ENCODE measurements at places on chromosomes 3 and 15.

DNA sequence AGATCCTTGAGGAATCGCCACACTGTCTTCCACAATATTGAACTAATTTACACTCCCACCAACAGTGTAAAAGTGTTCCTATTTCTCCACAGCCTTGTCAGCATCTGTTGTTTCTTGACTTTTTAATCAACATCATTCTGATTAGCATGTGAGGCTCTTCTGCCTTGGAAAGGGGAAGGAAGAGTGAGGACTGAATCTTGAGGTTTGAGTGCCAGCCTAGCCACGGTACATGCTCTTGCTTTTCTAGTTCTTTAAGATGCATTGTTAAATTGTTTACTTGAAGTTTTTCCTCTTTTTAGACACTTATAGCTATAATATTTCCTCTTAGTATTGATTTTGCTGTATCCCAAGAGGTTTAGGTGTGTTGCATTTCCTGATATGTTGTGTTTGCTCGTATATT, 596.1 kb downstream of the OTOL1 start:
- DNase-seq = no peak

- no peak for DNase-seq
Observed at GRCh38 chr3:54240-54639, 142.3 kb upstream of the CHL1 start.

GRCh38 chr3:158505117-158505516, 65.9 kb upstream of the MLF1 start:
- no peak for DNase-seq

DNA sequence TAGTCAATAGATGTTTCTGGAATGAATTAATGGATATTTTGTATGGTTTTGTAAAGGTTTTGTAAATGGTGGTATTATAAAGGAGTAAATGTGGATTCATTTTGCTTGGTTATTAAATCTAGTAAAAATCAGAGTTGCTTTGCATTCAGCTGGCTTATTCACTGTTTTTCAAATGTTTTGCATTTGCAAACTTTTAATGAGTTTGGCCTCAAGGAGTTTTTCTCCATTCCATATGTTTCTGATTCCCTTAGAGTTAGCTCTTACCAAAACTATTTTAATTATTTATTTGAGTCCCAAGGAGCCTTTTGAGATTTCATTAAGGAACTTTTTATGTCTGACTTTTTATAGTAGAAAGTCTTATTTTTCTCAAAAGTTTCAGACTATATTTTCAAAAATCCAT, 992.2 kb downstream of the DIPK2A start:
- no peak for DNase-seq

GRCh38 chr3:23549148-23549910, 256.4 kb upstream of the UBE2E1 start:
- no peak for DNase-seq

- DNase-seq = no peak
Observed at GRCh38 chr15:64246364-64247189, 83.8 kb upstream of the PPIB start.

DNA sequence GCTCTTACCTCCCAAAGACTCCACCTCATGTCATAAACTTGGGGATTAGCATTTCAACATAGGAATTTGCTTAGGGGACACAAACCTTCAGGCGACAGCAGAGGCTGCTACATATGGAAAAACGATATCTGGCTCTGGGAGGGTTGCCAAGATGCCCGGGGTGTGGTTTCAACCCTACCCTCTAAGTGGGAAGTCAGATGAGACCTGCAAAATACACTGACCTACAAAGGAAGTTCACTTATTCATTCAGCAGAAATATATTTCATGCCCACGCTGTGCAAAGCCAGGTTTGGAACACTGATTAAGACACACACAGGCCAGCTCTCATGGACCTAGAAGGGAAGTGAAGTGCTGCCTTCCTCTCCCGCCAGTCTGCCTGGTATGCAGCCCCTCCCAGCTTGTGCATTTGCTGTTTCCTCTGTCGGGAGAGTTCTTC, 239.3 kb downstream of the FEZF2 start:
- DNase-seq = no peak

DNA sequence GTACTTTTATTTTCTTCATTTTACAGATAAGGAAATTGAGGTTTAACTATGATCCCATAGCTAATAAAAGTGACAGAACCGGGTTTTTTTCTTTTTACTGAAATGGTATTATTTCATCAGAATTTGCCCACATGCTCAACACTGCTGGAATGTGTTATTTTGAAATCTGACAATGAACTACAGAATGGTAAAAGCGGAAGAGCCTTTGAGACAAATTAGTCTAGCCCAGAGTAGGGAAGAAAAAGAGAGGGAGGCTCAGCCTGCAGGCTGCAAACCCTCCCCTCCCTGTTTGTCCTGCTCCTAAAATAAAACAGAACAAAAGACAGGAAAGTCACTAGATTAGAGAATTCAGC, 100.3 kb upstream of the LIPC start:
- no peak for DNase-seq

DNA sequence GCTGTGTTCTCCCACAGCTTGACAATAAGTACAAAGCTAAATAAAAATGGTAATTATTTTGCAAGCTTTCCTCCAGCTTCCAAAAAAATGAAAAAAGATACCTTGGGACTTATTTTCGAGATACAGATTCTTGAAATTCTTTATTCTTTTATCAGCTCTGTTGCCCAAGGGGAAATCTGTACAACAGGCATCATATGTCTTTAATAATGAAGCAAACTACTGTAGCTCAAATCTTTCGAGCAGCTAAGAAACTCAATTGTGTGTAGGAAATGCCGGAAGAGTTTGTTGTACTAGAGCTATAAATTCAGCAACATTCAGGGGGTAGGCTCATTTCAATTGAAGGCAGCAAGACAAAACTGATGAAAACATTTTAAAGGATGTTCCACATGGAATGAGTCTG, 297.7 kb downstream of the GBE1 start:
- DNase-seq = no peak

GRCh38 chr15:39880718-39881387, 39.2 kb downstream of the GPR176 start:
- DNase-seq = no peak

DNA sequence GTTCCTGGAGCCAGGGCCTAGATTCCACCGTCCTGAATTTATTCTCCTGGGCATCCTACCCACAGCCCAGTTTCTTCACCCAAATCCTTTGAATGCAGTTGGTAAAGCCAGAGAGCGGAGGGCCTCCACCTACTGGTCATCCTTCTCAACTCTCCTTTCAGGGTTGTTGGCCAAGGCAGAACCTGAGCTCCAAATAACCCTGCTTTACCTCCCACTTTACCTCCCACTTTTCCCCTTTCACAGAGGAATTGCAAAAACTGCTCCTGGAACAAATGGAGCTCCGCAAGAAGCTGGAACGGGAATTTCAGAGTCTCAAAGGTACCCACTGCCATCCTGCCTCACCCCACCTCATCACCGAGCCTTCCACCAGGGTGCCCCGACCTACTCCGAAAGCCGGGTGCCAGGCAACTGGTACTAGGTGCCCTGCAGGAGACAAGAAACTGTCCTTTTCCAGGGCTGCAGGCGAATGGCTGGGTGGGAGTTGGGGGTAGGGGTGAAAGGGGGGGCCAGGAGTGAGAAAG, 6.8 kb downstream of the SKOR1 start:
- no peak for DNase-seq

All from KG1 (cell line).